ENCODE measurements at places on chromosomes 1 and 21.
A peak's percentile ranks its signal among the peaks of the same experiment; 100 is the strongest.

DNA sequence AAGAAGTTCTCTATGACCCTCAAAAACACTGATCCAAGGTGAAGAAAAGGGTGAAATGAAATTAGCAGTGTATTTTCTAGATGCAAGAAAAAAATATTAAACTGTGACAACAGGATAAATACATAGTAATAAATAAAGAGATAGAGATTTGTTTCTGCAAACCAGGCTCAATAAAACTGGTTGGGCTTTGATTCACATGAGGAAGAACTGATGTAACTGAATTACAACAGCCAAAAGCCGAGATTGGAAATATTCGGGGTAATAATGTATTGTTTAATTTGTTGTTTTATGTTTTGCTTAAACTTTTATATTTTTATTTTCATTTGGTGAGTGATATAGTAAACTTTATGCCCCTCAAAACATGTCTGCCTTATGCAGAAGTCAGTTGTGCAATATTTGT, 285.0 kb downstream of the BRINP3 start:
- no peak for DNase-seq

- DNase-seq: no peak
Measured at GRCh38 chr1:67921725-67922489, 88.6 kb upstream of the GNG12 start.

- DNase-seq: no peak
Measured at GRCh38 chr1:173134029-173134428, 73.1 kb downstream of the TNFSF4 start.

GRCh38 chr1:185767508-185768120, 33.4 kb downstream of the HMCN1 start:
- DNase-seq: no peak

DNA sequence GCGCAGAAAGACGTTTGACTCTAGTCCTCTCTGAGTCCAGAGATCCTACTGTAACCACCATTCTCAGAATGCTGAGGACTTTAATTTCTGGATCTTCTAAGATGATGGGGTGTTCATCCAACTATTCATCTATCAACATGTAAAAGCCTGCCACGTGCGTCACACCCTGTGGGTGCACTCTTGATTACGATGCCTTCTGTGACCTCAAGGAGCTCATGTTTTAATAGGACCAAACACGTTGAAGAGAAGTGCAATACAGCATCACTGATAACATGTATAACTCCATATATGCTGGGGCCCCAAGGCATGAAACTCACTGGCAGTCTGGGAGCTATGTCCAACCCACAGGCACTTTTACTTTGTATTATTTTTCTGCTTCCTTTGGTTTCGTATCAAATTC, 19.0 kb downstream of the KIAA0040 start:
- DNase-seq: no peak

- DNase-seq: peak; percentile 84
Measured at GRCh38 chr21:45306832-45307571, 19.3 kb upstream of the POFUT2 start.
